ENCODE measurements at places on chromosomes 7 and 10.

DNA sequence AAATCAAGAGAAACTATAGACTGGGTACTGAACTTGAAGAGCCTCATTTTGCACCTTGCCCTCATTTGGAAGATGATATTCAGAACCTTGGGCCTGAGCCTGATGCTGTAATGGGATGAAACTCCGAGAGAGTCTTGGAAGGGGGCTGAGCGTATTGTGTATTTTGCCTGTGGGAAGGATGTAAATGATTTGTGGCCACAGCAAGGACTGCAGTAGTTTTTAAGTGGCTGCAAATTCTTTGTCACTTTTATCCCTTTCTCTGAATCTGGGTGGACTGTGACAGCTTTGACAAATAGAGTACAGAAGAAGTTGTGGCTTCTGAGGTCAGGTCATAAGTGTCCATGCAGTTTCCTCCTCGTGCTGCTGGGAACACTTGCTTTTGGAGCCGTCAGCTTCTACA is 221.2 kb downstream of the ADRA2A start:
- DNase-seq, result no peak

- no peak for DNase-seq
Observed at GRCh38 chr7:35905555-35905954, 104.7 kb downstream of the SEPTIN7 start.

DNA sequence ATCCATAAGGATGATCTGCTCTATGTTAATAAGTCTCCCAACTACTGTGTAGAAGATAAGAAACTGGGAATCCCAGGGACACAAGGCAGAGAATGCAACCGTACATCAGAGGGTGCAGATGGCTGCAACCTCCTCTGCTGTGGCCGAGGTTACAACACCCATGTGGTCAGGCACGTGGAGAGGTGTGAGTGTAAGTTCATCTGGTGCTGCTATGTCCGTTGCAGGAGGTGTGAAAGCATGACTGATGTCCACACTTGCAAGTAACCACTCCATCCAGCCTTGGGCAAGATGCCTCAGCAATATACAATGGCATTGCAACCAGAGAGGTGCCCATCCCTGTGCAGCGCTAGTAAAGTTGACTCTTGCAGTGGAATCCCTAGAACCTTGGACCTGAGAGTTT is 10.3 kb downstream of the WNT16 start:
- DNase-seq, result no peak

DNA sequence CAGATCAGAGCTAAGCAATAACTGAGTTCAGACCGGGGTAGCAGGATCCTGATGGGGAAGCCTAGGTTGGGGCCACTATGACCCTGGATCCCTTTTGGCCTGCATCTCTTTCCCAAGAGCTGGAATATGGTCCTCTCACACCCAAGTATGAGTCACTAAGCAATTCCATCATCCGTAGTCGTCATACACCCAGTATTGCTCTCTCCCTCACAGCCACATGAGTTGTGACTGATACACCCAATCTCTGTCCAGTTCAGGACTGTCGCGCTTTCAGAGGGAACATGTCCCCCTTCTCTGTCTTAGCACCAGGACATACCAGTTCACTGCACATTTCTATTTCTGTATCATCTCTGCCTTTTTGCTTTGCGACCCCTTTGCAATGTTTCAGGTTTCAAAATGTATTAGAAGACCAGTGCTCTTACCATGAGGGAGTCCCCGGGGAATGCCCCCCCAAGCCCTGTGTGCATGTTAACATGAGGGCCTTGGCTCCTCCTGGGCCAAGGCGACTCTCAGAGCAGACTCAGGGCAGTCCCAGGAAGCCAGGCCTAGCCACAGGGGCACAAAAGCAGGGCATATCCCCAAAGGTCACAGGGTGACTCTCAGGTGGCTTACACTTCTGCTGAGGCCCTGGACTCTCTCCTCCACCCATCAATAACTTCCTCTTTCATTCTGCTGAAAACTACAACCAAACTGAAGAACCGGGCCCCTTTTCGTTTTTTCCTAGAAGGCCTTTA is 75.3 kb upstream of the SAMD8 start:
- DNase-seq, result peak; percentile 34

GRCh38 chr7:37342176-37342687 is 106.4 kb downstream of the ELMO1 start:
- DNase-seq, result no peak
